ENCODE measurements at places on chromosomes 16 and 17.

- DNase-seq: no peak
Observed at GRCh38 chr17:2055292-2056205, 646 bp downstream of the HIC1 start.

- DNase-seq: no peak
Observed at GRCh38 chr17:31318851-31319661, 2.4 kb downstream of the EVI2A start.

GRCh38 chr17:14886200-14886739, 378.9 kb downstream of the PMP22 start:
- DNase-seq: no peak

DNA sequence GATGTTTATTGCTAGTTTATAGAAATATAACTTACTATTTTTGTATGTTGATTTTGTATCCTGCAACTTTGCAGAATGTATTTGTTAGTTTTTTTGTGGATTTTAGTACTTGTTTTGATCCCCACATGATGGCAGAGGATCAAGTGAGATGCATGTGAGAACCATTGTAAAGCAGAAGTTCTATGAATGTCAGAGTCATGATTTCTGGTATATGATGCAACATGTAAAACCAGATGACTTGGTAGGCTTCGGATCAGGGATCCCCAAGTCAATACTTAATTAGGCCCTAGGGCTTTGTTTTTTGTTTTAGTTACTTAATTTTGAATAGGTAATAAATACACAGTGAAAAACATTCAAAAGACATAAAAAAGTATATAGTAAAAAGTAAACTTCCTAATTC, 45.8 kb downstream of the ESRP2 start:
- DNase-seq: no peak

GRCh38 chr17:57553991-57554825, 190.9 kb downstream of the CCDC182 start:
- peak; percentile 59 for DNase-seq

Data from NCI-H1417 (cell line).